Activated naive CD8-positive, alpha-beta T cell treated with anti-CD3 and anti-CD28 coated beads, Interleukin-2, amount 50 U/mL, for 24 hours (primary cell): ENCODE measurements at places on chromosomes 6 and 20.

- no peaks in the 10 kb centered on the region for H3K4me1 ChIP-seq
- no peak overlapping the region for H3K27ac ChIP-seq
- no peak overlapping the region for H3K4me3 ChIP-seq
- H3K27me3 ChIP-seq = no peaks in the 10 kb centered on the region
Measured at GRCh38 chr6:165055231-165055630, 254.2 kb downstream of the C6orf118 start.

GRCh38 chr20:61922411-61922810, 143.3 kb downstream of the TAF4 start:
- no peak overlapping the region for H3K27ac ChIP-seq
- DNase-seq = no peak
- H3K36me3 ChIP-seq = no peaks in the 10 kb centered on the region
- H3K4me1 ChIP-seq = no peaks in the 10 kb centered on the region
- H3K4me3 ChIP-seq = no peak overlapping the region
- H3K27me3 ChIP-seq = no peaks in the 10 kb centered on the region

- DNase-seq = no peak
- H3K4me3 ChIP-seq = no peak overlapping the region
- no peak overlapping the region for H3K27ac ChIP-seq
- peaks cover 1% of the 10 kb centered on the region for H3K36me3 ChIP-seq
Measured at GRCh38 chr6:3607599-3607998, 143.9 kb downstream of the PXDC1 start.

DNA sequence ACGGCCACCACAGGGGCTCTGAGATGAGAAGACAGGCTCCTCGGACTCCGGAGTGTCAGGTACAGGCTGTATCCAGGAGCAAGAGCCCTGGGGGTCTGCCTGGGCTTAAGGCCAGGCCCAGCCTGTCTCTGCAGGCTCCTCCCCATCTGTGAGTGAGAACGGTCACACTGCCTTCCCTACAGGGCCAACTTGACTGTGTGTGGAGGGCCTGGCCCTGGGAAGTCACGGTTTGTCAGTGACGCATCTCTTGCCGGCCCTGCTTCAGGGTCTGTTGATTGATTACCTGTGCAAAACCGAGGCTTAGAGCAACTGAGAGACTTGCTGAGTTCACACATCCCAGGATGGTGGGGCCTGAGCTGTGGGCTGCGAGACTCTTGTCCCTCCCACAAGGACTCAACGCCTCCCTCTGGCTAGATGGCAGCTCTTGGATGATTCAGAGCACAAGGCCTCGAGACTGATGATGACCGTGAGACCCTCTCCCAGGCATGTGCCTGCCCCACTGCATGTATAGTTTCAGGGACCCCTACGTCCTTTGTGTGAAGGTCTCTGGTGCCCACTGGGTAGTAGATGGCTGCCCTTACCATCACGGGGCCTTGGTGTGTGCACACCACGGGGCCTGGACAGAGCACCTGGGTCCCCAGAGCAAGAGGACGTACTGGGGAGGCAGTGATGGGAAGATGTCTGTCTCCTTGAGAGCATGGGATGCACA, 5.9 kb downstream of the RBM38 start:
- H3K4me1 ChIP-seq = peaks cover 92% of the 10 kb centered on the region
- H3K36me3 ChIP-seq = peaks cover 84% of the 10 kb centered on the region
- H3K4me3 ChIP-seq = peak overlapping the region; percentile 80

GRCh38 chr6:152147269-152147668, 339.8 kb downstream of the ESR1 start:
- H3K4me1 ChIP-seq = no peaks in the 10 kb centered on the region
- no peaks in the 10 kb centered on the region for H3K27me3 ChIP-seq
- H3K4me3 ChIP-seq = no peak overlapping the region
- no peak overlapping the region for H3K27ac ChIP-seq

GRCh38 chr6:3549314-3549940, 92.6 kb upstream of the SLC22A23 start:
- DNase-seq = no peak
- H3K27me3 ChIP-seq = peaks cover 14% of the 10 kb centered on the region
- no peaks in the 10 kb centered on the region for H3K4me1 ChIP-seq
- H3K27ac ChIP-seq = no peak overlapping the region
- H3K36me3 ChIP-seq = no peaks in the 10 kb centered on the region
- H3K4me3 ChIP-seq = no peak overlapping the region

DNA sequence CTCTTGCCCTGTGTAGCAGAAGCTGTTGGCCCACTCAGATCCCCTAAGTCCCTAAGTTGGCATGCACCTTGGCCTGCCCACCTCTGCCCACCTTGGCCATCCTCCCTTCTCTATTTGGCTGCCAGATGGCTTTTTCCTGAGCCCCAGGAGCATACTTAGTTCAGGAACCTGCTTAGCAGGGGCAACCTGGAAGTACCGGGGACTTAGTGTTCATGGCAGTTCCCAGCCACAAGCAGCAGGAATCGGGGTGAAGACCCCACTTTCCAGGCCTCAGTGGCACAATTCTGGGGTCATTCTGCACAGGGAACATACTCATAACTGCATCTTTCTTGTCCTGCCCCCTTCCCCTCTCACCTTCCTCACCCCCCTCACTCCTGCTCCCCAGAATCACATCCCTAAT, 158.0 kb upstream of the PMEPA1 start:
- no peaks in the 10 kb centered on the region for H3K36me3 ChIP-seq
- no peak overlapping the region for H3K4me3 ChIP-seq
- no peak for DNase-seq
- peaks cover 9% of the 10 kb centered on the region for H3K4me1 ChIP-seq
- no peak overlapping the region for H3K27ac ChIP-seq

GRCh38 chr6:116420341-116420740, 40.8 kb upstream of the CALHM6 start:
- no peak for DNase-seq
- no peak overlapping the region for H3K4me3 ChIP-seq
- H3K36me3 ChIP-seq = no peaks in the 10 kb centered on the region

DNA sequence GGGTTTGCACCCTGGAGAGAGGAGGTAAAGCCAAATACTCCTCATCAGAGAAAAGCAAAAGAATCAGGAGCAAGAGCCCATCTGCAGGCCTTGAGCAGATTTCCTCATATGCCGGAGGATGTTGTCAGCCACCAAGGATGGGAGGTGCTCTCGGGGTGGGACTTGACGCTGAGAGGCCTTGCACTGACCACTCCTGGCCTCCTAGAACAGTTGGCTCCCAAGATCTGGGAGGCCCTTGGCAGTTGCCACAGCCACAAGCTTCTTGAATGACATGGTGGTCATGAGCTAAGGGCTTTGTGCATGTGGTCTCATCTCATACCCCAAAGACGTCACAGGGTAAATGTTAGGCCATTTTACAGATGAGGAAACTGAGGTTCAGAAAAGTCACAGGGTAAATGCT, 75.2 kb upstream of the PMEPA1 start:
- no peaks in the 10 kb centered on the region for H3K36me3 ChIP-seq
- H3K4me3 ChIP-seq = no peak overlapping the region
- H3K4me1 ChIP-seq = no peaks in the 10 kb centered on the region
- H3K27ac ChIP-seq = no peak overlapping the region
- peaks cover 9% of the 10 kb centered on the region for H3K27me3 ChIP-seq

DNA sequence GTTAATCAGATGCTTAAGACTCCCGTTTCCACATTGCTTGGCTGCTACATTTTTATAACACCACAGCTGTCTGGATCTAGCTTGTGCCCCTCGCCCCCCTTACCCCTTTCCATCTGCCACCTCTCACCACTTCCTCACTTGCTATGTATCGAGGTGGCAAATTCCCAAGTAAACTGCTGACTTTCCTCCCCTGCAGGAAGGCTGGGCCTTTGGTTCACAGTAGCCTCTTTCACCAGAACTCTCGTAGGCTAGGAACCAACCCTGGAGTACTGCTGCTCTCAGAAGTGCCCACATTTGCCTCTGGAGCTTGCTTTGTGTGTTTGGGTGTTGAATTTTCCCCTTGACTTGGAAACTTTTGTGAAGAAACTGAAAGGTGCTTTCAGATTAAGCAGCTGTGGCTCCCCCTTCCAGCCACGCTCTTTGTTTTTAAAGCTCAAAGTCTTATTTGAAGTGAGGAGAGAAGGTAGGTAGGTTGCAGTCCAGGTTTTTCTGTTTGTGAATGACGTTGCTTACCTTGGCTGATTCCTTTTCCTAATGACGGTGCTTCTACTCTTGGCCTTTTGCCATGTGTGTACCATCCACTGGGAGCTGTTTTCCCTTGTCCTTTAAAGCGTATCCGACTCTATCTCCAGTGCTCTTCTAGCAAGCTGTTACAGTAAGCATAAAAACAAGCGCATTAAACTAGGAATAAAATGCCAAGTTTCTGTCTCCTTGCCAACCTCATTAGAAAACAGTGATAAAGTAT, 90.4 kb downstream of the CARMIL1 start:
- no peak for DNase-seq
- peaks cover 4% of the 10 kb centered on the region for H3K36me3 ChIP-seq
- peaks cover 70% of the 10 kb centered on the region for H3K4me1 ChIP-seq
- H3K27ac ChIP-seq = peak overlapping the region; percentile 90

- DNase-seq = no peak
- H3K27me3 ChIP-seq = peaks cover 10% of the 10 kb centered on the region
- H3K4me1 ChIP-seq = no peaks in the 10 kb centered on the region
- no peak overlapping the region for H3K27ac ChIP-seq
Measured at GRCh38 chr20:54622333-54623295, 147.2 kb downstream of the DOK5 start.

DNA sequence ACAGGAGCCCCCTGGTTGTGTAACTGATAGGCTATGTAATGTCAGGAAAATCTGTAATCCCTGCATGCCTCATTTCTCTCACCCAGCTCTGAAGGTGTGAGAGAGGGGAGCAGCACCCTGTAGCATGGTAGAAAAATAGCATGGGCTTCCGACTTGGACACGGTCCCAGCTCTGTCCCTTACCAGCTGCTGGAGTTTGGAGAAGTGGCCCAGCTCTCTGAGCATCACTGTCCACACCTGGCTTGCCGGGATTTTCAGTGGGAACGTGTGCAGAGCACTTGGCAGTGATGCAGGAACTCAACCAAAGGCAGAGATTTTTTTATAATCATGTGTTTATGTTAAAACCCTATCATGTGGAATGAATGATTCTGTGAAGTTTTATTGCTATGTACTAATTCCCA, 34.6 kb downstream of the STK35 start:
- no peaks in the 10 kb centered on the region for H3K27me3 ChIP-seq
- H3K27ac ChIP-seq = no peak overlapping the region
- H3K36me3 ChIP-seq = peaks cover 8% of the 10 kb centered on the region

DNA sequence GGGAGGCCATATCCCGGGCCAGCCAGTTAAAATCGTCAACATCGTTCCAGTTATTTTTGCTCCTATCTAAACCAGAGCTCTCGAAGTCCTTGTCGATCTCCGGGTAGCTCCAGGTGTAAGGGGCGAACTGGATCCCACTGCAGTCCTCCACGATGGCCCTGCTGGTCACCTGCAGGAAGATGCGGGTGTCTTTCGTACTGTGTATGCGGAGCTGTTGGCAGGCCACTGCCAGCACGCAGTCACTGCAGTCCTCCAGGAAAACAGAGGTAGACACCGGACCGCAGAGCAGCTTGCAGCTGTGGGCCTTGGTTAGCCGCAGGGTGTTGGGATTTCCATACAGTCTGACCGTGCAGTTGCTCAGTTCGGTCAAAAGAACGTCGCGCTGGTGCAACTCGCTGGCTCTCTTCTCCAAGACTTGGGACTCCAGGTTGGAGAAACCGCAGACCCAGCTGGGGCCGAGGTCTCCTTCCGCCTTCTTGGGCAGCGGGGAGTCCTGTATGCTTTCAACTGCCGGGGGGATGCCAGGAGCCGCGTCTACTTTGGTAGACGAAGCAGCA, 742 bp downstream of the TBCC start:
- peak overlapping the region; percentile 95 for H3K4me3 ChIP-seq
- peaks cover 36% of the 10 kb centered on the region for H3K4me1 ChIP-seq
- peak; percentile 43 for DNase-seq
- no peaks in the 10 kb centered on the region for H3K27me3 ChIP-seq

DNA sequence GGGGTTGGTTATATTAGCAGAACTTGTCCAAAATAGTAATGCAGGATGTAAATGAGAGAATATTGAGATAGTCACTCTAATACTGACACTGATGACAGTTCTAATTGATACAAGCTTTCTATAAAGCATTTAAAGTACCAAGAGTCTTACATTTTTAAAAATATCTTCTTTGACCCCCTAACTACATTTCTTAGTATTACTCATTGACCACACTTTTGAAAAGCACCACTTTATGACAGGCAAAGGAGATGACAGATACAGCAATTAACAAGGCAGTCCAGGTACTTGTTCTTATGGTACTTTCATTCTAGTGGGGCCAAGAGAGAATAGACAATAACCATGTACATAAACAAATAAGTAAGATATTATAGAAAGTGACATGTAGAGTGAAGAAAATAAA, 139.4 kb upstream of the EYA4 start:
- no peak overlapping the region for H3K4me3 ChIP-seq
- peaks cover 2% of the 10 kb centered on the region for H3K27me3 ChIP-seq
- DNase-seq = no peak
- no peaks in the 10 kb centered on the region for H3K36me3 ChIP-seq
- no peaks in the 10 kb centered on the region for H3K4me1 ChIP-seq

- no peak overlapping the region for H3K27ac ChIP-seq
- H3K27me3 ChIP-seq = peaks cover 22% of the 10 kb centered on the region
- DNase-seq = no peak
- peaks cover 5% of the 10 kb centered on the region for H3K36me3 ChIP-seq
- no peak overlapping the region for H3K4me3 ChIP-seq
Measured at GRCh38 chr6:96571551-96571950, 8.6 kb downstream of the FHL5 start.

DNA sequence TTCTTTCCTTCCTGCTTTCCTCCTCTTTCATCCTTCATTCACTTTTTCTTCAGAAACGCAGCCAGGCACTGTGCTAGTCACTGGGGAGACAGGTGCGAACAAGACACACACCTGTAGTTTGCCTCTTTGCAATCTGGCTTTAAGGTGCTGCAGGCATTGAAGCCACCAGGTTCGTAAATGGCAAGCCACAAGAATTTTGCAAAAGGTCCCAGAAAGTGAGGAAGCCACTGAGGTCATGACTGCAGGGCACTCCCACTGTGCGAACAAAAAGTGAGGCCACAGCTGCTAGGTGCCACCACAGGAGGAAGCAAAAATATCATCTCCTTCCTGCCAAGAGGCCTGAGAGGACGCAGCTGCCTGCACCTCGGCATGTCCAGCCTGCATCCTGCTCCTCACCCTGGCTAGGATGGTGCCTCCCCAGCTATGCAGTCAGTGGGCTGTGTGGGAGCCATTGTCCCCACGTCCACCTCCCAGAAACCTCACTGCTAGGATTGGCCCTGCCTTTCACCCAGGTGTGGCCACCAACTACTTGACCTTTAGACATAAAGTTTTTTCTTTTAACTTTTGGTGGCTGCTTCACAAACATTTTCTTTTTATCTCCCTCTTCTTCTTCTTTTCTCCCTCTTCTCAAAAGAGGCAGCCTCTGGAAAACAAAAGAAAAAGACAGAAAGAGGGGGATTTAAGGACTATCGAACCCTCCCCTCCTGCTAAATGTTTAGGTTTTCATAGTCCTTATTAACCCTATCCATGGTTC, 230.8 kb downstream of the BCAS1 start:
- peaks cover 81% of the 10 kb centered on the region for H3K4me1 ChIP-seq
- peak overlapping the region; percentile 37 for H3K4me3 ChIP-seq
- peak; percentile 63 for DNase-seq

GRCh38 chr20:43820731-43821330, 93.8 kb upstream of the TOX2 start:
- peaks cover 12% of the 10 kb centered on the region for H3K27me3 ChIP-seq
- DNase-seq = no peak
- no peak overlapping the region for H3K4me3 ChIP-seq

GRCh38 chr20:38825901-38826625, 20.6 kb downstream of the PPP1R16B start:
- no peak overlapping the region for H3K4me3 ChIP-seq
- peaks cover 94% of the 10 kb centered on the region for H3K4me1 ChIP-seq
- H3K27ac ChIP-seq = no peak overlapping the region
- H3K27me3 ChIP-seq = no peaks in the 10 kb centered on the region
